ENCODE measurements at places on chromosomes 12 and 14.

DNA sequence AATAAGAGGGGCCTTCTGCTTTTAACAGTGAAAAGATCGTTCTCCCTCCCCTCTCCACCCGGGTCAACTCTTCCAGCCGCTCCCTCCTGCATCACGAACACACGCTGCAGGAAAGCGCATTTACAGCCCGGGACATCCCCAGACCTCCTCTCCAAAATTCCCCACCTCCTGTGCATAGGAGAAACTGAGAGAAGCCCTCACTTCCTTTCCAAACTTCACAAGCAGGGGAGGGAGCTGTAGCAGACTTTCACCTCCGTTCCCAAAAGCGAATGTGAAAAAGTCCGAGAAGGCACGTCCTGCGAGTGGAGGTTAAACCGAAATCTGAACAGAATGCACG, 513 bp downstream of the BCAT1 start:
- DNase-seq = no peak

DNA sequence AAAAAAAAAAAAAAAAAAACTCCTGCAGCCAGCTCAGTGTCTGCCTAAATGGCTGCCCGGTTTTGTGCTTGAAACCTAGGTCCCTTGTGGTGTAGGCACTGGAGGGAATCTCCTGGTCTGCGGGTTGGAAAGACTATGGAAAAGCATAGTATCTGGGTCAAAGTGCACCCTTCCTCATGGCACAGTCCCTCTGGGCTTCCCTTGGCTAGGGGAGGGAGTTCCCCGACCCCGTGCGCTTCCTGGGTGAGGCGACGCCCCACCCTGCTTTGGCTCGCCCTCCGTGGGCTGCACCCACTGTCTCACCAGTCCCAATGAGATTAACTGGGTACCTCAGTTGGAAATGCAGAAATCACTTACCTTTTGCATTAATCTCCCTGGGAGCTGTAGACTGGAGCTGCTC, 14.3 kb downstream of the PTCSC3 start:
- no peak for DNase-seq

GRCh38 chr12:14845350-14845750, 2.0 kb upstream of the ART4 start:
- DNase-seq = no peak

DNA sequence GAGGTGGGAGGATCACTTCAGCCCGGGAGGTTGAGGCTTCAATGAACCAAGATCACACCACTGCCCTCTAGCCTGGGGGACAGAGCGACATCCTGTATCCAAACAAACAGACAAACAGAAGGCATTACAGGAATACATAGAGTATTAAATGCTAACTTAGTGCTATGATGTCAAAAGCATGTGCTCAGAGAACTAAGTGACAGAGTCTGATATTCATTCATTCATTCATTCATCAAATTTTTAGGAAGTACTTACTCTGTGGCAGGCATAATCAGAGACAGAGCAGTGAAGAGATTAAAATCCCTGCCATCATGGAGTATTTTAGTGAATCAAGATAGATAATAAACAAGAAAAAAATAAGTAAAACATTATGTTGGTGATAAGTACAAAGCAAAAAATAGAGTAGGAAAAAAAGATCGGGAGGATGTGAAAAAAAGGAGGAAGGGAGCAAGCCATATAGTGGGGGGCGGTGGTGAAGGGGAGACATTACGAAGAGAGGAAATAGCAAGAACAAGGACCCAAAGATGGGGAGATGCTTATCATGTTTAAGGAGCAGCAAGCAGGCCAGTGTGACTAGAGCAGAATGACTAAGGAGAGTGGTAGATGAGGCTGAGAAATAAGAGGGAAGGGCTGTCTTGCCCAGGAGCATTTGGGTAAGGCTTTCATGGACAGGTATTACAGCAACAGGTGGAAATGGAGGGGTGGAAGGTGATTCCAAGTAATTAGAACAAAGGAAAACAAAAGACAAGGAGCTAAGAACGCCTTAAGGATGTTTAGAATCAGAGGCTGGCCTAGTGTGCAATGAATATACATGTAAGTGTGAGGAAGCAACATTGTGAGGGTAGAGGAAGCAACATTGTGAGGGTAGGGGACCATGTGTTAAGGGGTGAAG, 2.8 kb downstream of the MAP4K5 start:
- DNase-seq = no peak

DNA sequence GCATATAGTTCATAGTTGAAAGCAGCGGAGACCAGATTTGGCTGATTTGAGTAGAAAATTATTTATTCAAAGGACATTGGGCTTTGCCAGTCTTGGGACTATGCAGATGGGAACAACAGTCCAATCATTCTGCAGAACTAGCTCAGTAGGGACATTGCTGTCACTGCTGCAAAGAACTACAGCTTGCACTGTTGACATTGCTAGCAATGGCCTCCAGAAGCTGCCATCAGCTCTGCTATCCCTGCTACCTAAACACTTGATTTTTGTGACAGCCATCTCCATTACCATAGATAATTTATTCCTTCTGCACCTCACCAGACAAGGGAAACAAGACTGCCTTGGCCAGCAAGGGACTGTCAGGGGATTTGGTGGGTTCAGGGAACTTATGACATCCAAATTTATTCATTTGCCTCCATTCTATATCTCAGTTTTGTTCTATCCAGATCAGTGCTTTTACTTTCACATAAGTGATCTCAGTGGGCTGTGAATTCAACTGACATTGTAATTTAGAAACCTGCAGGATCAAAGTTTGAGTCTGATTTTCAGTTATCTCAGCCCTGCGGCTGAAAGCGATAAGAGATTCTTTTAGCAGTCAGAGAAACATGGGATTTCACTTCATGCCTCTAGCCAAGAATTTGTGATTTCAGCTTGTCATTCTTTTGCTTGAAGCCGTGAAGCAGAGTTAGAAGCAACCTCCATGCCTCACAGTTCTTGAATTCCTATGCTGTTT, 136.7 kb upstream of the FBXO33 start:
- no peak for DNase-seq

DNA sequence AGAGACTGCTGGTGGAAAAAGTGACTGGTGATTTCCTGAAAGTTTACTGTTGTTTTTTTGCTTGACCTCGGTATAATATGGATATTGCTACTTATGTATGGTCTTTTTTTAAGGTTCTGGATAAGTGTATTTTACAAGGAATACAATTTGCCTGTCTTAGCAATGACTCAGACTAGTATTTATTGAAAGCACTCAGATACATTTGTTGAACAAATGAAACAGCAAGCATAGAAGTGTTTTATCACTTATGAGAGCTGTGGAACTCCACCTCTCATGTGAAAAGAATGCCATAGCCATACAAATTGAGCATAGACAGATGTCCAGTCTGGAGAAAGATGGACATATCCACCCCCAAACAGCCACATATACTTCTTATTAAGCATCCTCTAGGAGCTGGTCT, 340.4 kb upstream of the FBXO33 start:
- no peak for DNase-seq

- no peak for DNase-seq
These were observed at the start of gene OTX2 for GRCh38 chr14:56810147-56810719. Gene OTX2 (minus strand): TSS chr14:56810479. CDS start chr14:56805456, 5,023 bp downstream.

- peak; percentile 31 for DNase-seq
These were observed 46.2 kb downstream of the KDM2B start for GRCh38 chr12:121534495-121535148.

DNA sequence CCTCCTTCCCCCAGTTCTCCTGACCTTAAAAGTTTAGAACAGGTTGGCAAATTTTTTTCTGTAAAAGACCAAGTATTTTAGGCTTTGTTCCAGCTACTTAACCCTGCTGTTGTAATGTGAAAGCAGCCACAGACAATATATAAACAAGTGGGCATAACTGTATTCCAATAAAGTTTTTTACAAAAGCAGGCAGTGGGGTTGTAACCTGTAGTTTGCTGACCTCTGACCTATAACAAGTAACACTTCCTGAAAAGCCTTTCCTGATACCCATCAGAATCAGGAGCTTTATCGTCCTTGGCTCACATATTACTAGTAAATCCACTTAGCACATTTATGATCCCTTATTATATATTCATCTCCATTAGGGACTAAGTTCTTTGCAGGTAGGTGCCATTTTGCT, 13.1 kb upstream of the SMARCC2 start:
- no peak for DNase-seq

- no peak for DNase-seq
These were observed 772.5 kb downstream of the DIO2 start for GRCh38 chr14:79438696-79439342.

DNA sequence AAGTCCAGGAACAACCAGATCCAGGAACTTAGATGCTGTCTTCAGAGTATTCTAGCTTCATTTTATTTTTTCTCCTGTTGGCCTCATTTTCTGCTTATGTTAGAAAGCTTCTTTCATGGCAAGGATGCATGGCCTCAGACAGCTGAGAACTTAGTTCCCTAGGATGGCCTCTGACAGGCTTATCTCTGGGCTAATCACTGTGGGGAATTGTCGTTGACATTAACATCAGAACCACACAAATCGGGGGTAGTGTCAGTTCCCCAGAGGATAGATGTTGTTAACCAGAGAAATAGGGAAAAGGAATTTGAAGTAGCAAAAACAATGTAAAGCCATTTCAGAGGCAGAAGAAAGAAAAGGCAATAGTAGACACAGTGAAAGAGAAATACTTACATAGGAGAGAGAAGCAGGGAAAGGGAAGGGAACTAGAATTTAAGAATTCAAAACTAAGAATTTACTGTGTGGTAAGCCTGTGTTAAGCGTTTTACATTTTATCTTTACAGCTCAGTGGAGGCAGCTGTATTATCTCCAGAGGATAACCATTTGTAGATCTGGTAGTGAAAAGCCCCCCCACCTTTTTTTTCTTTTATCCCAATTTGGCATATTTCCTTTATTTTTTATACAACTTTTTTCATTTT, 21.8 kb downstream of the FUT8 start:
- no peak for DNase-seq

GRCh38 chr14:101635749-101636560, 74.7 kb downstream of the DIO3 start:
- no peak for DNase-seq

DNA sequence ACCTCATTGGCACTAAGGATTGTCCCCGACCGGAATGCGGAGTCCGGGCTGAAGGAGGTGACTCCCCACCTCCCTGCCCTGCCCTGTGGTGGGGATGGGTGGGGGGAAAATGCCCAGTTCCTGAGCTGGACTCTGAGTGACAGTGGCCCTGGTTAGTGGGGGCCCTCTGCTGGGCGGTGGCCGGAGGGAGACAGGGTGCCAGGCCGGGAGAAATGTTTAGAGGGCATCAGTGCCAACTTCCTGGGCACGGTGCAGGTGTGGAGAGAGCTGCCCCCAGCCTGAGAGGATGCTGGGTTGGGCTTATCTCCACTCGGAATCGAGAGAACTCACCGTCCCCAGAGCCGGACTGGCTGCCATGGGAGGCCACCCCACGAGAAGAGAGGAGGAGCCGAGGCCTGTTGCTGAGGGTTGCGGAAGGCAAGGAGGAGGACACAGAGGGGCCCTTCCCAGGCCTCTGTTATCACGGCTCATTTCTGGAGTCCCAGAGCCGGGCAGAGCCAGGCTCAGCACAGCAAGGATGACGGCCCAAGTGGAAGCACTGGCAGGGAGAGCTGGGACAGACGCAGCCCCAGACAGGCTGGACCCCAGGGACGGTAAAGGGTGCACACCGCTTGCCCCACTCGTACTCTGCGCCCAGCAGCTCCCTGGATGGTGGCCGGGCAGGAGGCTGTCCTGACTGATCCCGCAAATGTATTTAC, 156.7 kb downstream of the KIF26A start:
- DNase-seq = no peak

GRCh38 chr12:124013073-124013472, 40.1 kb downstream of the ZNF664 start:
- no peak for DNase-seq

Measured in T-cell (primary cell).